Right ventricle myocardium superior (tissue), 1 donor: ENCODE measurements at places on chromosomes 7 and 10. TPM values are rescaled to one million over a fixed set of nuclear protein-coding genes. Genes with fewer than 3 reads are reported as not detected.

GRCh38 chr10:133282846-133283390 is 6.2 kb upstream of the ADAM8 start:
- DNase-seq = no peak

DNA sequence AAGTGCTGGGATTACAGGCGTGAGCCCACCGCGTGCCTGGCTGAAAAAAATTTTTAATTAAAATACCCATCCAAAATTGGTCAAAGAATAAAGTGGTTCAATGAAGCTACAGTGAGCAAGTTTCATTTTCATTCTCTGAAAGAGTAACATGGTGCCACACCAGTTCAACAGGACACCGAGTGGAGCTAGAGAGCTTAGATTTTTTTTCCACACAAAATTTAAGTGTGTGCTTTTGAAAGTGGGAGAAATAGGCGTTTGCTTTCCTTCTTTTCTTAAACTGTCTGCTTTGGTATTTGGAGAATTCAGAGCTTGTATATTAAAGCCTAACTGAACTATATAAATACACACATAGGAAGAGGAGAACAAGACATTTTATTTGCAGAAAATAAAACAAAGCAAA is 43.4 kb downstream of the BPGM start:
- no peak for DNase-seq

DNA sequence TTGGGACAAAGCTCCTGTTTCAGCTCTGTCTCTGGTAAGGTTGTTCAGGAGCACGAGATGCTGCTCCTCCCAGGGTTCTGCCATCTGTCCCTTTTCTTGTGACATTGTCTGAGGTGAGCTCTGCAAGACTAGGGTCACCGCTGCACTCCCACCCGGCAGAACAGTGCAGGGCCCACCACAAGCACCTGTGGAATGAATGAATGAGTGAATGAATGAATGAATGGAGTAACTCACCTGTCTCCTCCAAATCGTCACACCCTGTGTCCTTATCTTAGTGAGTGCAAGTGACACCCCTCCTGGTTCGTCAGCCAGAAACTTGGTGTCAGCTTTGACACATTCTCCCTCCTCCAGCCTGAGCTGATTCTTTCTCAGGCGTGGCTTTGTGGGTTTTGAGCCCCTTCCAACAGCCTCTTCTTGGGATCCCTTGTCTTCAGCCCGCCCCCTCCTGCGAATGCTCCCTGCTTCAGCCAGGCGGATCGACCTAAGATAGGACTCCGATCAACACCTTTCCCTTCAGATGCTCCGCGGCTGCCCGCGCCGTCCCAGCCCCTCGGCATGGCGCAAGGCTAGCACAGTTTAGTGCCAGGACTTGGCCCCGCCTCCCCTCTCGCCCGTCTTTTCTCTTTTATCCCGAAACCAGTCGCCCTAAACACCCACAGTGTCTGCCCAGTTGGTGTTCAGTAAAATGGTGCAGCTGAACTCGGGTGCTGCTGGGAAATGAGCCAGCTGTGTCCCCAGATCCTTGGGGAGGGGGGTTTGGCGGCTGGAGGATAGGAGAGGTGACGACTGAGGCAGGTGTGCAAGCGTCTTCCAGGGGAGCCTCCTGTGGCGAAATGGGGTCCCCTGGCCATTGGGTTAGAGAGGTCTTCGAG is 89.3 kb downstream of the BEND7 start:
- peak; percentile 45 for DNase-seq

- peak; percentile 76 for DNase-seq
Observed at GRCh38 chr10:19816411-19817230, at the start of gene PLXDC2. Gene PLXDC2, plus strand, starts transcription at chr10:19816432.

Gene OPN1SW
- not detected for total RNA-seq

DNA sequence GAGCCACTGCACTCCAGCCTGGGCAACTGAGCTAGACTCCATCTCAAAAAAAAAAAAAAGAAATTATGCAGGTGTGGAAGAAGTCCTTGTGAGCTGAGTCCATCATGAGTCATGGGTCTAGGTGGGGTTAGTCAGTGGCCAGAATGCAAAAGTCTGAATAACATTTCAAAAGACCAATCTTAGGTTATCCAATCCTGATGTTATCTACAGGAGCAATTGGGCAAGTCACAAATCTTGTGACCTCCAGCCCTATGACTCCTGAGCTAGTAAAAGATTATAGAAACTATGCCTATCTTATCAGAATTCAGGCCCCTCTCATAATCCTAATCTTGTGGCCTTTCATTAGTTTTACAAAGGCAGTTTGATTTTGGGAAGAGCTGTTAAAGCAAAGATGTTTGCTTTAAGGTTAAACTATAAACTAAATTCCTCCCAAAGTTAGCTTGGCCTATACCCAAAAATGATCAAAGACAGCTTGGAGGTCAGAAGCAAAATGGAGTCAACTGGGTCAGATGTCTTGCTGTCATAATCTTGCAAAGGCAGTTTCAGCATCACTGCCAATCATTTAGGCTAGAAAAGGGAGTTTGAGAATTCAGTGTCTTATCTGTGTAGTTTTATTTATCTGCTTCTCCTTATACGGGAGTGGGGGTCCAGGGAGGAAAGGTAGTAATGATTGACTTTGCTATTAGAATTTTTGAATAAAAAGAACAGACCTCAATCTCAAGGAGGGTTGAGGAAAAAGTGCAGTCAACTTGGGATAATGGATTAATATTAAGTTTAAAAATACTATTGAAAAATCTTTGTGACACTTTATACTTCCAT is 71.2 kb upstream of the TRIM24 start:
- DNase-seq = no peak

Gene GBX1
- total RNA-seq = 2.7 TPM

DNA sequence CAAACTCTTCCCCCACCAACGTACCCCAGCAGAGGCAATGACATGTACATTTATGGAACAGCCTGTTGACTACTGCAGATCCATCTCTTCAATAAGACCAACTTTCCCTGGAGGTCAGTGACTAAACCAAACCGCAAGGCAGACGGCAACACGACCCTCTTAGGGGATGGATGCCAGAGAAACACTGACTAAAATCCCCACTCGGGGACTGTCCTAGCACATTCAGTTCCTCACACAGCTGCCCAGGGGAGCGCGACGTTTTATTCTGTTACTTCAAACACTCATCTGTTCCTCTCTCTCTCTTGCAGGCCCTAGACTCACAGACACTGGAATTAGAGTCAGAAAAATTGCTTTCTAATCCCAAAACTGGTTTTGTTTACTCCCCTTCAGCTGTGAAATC is 146.5 kb upstream of the PRSS1 start:
- DNase-seq = peak; percentile 48

Gene CUZD1
- total RNA-seq = 0.11 TPM

DNA sequence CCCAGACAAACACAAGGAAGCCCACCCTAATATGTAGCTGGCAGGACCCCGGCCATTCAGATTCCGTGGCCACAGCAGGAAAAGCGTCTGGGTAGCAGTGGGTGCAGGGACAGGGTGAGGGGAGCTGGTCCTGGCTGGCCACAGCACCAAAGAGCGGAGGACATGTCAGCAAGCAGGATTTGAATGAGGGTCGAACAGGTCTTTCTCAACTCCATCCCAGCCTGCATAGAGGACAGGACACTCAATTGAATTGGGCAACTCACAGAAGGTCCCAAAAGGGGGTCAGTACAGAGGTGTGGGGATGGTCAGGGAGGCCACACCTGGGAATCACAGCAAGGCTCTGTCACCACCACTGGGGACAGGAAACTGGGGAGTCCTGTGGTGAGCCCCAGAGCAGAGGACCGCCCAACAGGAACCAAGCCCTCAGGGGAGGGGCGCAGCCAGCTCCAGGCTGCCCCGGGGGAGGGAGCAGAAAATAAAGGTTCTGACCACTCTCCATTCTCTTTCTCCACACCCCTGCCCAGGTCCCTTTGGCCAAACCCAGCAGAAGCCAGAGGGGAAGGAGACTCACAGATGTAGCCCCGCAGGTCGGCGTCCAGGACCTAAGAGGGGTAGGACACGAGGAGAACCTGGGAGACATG is 108.7 kb upstream of the PPP2R2D start:
- DNase-seq = no peak

DNA sequence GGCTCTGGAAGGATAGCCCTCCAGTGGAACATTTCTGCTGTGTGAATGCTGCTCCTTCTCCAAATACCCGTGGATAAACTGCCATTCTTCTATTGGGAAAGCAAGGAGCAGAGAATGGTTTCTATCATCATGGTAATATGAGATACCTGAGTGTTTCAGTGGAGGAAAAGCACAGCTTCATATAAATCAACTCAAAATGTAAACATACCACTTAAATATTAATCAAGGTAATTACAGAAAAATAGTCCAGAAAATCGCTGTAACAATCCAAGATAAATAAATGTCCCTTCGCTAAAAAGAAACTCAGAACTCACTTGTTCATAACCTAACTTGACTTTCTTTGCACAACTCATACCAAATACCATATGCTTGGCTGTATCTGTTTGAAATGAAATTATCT is 635.8 kb downstream of the PARD3 start:
- no peak for DNase-seq
